Nephron progenitor cell (in vitro differentiated cells): ENCODE measurements at places on chromosomes 12 and 14.

DNA sequence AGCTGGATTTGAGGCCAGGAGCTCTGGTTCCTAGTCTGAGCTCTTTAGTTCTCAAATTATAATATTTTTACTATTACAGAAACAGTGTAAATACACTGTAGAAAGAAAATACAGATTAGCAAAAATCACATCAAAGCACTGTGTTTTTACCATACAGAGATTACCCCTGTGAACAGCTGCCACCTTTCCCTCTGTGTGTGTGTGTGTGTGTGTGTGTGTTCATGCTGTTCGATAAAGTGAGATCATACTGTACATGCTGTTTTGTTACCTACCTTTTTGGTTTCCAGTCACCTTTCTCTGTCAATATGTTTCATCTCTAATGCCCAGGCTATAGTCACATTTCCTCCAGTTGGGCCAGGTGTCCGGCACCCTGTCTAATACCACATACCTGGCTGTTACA lies 26.9 kb downstream of the MVK start:
- no peak for DNase-seq

DNA sequence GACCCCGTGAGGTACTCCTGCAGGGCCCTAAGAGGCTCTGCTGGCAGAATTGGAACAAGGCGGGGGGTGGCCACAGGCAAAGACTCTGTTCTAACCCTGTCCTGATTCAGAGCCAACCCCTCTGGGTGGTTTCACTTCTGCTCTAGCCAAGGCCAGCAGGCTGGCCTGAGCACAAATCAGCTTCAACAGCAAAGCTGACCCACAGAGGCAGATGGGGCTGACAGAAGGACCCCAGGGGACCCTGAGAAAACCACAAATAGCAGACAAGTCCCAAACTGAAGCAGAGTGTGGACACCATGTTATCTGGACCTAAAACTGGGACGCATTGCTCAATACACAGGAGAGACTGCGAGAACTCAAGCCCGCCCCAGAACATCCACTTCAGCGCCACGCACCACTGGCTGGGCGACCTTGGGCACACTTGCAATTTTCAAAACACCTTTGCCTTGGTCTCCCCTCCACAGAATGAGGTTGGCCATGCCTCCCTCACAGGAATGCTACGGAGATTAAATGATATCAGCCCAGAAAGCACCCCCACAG lies 76.4 kb upstream of the DICER1 start:
- no peak for DNase-seq

- no peak for DNase-seq
These were observed 3.7 kb downstream of the NUAK1 start for GRCh38 chr12:106135075-106135474.

GRCh38 chr14:33030386-33030785 lies 91.7 kb downstream of the NPAS3 start:
- DNase-seq: no peak

GRCh38 chr14:101604935-101605780 lies 43.9 kb downstream of the DIO3 start:
- DNase-seq: no peak

DNA sequence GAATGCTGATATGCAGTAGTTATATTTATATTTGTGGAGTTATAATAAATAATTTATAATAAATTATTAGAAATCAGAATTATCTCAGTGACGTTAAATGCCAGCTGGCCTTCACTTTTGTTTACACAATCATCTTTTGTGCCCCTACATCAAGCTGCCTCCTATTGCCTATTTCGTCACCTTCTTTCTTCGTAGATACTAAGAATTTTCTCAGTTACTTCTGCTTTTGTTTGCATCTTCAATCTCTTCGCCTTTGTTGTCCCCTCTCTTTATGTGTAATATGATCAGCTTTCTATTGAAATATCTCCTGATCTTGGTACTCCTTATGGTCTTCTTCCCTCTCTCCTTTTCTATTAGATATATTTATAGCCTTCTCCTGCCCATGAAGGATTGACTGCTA lies 197.0 kb downstream of the ERC1 start:
- no peak for DNase-seq
